Activated T-helper 1 cell treated with anti-CD3 and anti-CD28 coated beads, Interleukin-12 subunit alpha, Interleukin-12 subunit beta, Interleukin-2, Interleukin-4 antibody, amounts not matched to agents 30 ng/mL and 10 ng/mL and 1 ng/mL, durations not matched to agents 14 hours and 24 hours and 36 hours (primary cell): ENCODE measurements at places on chromosomes 1 and 21.
A peak's percentile ranks its signal among the peaks of the same experiment; 100 is the strongest.

- no peak for DNase-seq
Measured at GRCh38 chr21:32844653-32845436, 73.3 kb upstream of the PAXBP1 start.

DNA sequence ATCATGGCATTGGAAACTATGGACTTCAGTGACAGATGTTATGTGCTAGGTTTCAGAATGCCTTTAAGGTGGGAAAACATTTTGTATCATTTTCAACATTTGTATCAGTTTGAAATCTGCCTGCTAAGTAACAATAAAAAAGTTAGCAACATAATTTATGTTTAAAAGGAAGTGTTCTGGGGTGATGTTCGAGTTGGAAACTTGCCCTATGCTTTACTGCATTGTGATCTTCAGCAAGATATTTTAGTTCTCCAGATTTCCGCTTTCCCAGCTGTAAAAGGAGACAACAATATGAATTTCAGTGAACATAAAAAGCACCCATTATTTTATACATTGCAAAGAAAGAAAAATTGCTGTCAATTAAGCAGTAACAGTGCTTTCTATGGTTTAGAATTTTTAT, 187.4 kb downstream of the DISC1 start:
- no peak for DNase-seq

- DNase-seq, result no peak
Measured at GRCh38 chr1:110570901-110571300, 35.3 kb downstream of the KCNA2 start.

GRCh38 chr1:76763738-76764137, 103.5 kb upstream of the ST6GALNAC5 start:
- no peak for DNase-seq

DNA sequence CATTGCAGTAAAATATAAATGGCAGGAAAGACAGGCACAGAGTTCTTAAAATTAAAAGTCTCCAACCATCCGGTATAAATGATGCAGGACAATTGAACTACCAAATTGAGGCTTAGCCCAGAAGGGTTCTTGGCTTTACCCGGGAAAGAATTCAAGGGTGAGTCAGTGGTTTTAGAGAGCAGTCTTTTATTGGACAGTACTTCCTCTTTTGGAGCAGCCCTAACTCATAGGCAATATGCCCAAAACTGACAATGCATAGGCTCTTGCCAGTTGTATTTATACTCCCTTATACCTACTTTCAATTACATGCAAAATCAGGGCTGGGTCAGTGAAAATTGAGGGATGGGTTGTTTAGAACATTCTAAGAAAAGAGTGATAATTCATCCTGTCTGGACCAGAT, 1628.9 kb upstream of the PRMT6 start:
- no peak for DNase-seq

DNA sequence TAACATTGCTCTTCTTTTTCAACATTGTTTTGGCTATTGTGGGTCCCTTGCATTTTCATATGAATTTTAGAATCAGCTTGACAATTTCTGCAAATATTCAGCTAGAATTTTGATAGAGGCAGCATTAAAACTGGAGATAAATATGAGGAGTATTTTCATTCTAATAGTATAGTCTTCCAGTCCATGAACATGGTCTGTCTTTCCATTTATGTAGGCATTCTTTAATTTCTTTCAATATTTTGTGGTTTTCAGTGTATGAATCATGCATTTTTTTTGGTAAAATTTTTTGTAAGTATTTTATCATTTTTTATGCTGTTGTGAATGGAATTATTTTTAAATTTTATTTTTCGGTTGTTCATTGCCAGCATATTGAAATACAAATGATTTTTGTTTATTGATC, 97.2 kb downstream of the DNAH14 start:
- no peak for DNase-seq

DNA sequence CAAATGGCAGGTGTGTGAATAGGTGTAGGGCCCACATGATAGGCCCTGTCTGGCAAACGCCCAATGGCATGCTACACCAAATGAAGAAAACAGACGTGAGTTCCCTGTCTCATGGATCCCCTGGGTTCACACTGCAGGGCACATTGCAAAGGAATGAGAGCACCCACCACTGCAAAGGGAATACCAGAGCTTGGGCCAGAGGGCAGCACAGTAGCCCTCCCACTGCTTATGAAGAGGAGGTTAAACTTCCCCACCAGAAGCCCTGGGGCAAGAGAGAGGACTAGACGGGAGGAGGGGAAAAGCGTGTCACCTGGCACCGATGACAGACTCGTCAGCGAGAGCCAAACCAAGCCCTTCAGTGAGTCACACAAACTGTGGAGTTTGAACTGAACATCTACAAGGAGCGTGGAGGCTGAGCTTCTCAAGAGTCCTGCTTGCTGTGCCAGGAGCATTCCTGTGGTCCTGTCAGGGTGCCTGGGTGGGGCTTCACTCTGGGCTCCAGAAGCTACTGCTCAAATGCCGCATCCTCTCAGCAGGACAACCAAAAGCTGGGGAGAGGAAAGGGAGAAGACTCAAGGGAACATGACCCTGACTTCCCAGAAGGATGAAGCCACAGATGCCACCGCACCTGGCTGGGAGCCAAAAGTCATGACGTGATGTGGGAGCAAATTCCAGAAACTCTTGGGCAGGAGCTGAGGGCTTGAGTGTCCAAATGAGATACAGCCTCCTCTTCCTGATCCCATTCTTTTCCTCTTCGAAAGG, 61.1 kb downstream of the TOMM20 start:
- no peak for DNase-seq

DNA sequence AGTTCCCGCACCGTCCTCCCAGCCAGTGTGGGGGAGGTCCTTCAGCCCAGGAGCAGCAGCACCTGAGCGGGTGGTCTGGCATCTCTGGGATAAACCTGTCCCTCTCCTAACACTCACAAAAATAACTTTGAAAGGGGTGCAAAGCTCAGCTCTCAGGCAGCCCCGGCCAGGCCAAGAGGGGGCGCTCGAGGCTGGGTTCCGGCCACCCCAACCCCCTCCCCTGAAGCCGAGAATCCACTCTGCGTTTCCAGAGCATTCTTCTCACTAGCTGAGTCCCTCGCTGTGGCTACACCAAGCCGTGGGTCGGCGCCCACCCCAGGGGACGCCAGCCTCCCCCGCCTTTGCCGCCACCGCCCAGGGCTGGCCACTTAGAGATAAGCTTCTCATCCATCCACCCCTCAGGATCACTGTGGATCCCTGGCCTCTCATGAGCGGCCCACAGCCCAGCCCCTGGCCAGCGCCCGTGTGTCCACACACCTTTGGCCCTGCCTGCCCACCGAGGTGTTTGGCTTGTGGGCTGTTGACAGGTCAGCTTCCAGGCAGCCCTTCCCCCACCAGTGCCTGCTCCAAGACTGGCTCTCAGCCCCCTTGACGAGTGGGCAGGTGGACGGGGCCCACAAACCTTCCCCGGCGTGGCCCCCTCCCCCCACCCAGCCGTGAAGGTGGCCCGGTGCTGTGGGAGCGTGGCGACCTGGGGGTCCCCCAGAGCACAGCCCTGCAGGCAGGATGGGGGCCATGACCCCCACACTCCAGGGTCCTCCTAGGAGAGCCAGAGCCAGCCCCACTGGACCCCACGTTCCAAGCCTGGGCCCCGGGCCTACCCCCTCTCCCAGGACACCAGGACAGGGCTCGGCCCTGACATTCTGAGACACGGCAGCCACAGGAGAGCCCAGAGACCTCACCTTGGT, 1.9 kb downstream of the FTCD start:
- peak; percentile 27 for DNase-seq

GRCh38 chr1:221180704-221181368, 301.6 kb downstream of the HLX start:
- no peak for DNase-seq

DNA sequence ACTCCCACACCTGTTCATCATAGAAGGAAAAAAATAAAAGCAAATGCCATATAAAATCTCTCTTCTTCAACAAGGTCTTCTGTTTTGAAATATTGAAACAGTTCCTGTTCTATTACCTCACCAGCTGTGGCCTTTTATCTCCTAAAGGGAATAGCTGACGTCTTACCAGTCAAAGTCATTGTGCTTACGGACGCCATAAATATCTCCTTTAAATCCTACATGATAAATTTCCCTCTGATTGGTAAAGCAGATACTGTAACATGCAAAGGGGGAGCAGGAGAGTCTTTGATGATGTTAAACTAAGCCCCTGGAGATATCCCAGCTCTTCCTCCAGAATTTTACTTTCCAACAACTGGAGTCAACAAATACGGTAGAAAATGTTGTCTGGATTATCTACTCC, 168.4 kb downstream of the ZC3H11B start:
- DNase-seq, result no peak

GRCh38 chr1:231411036-231411531, 11.0 kb downstream of the EGLN1 start:
- no peak for DNase-seq

- no peak for DNase-seq
Measured at GRCh38 chr1:179231923-179232322, 2.4 kb upstream of the ABL2 start.

DNA sequence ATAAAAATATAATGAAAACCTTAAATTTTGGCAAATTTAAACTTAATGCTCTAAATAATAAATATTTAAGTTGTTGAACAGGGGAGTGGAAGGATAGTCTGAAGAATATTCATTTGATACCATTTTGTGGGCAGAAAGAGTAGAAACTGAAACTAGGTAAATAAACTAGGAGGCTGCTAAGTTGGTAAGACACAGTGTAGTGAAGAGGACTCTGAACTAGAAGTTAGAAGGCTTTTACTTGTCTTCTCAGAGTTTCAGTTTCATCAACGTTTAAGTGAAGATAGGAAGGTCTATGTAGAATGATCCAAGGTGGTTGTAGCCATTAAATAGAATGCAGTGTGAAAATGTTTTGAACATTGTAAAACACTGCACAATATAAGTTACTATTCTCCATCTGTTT, 516.9 kb downstream of the AMY1C start:
- DNase-seq, result no peak

GRCh38 chr1:15803380-15803779, 4.1 kb downstream of the UQCRHL start:
- DNase-seq, result no peak

GRCh38 chr1:154607106-154607608, 829 bp downstream of the ADAR start:
- DNase-seq, result peak; percentile 13

DNA sequence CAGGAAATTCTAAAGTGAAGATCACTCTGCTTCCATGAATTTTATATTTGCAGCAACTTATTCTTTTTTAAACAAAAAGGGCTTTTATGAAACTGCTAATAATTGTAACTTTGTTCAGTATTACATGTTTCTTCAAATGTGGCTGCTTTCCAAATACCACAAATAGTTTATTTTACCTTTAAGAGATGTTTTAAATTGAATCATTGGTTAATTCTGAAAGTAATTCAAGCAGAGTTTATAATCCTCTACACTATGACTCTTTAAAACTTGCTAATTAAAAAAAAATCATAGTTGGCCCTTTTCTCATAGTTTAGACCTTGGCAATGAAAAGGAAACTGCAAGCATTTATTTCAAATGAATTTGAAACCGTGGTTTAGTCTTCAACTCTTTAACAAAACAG, 59.6 kb downstream of the SDCCAG8 start:
- no peak for DNase-seq

GRCh38 chr1:53288790-53289429, 39.0 kb downstream of the LRP8 start:
- DNase-seq, result no peak

DNA sequence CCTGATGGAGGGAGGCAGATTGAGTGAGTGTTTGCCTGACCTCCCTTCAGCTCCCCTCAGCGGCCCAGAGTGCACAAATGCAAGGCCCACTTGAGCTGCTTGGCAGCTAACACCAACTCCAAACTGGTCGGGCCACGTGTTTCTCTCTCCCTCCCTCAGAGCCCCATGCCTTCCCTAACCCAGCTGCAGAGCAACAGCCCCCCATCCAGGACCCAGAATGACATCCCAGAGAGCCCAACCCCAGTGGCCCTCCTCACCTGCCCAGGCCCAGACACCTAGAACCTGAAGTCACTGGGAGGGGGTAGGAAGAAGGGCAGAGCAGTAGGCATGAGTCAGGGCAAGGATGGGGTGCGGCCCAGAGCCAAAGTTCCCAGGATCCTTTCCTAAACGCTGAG, 789 bp upstream of the S100A14 start:
- no peak for DNase-seq

- no peak for DNase-seq
Measured at GRCh38 chr1:154212083-154212482, 6.0 kb upstream of the CFAP141 start.

- DNase-seq, result no peak
Measured at GRCh38 chr1:71533950-71534349, 453.1 kb upstream of the ZRANB2 start.

DNA sequence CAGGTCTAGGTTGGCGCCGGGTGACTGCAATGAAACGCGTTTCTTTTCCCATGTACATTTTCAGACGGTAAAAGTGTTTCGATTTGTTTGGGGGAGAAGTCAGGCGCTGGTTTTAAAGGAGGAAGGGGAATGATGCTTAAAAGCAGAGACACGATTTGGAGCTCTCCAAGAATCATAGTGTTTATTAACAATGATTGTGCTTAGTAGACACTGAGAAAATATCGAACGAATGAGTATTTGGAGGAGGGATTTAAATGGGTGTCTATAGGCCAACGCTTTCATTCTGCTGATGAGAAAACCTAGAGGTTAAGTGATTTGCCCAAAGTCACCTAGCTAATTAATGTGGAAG, 36.9 kb upstream of the JAK1 start:
- no peak for DNase-seq

DNA sequence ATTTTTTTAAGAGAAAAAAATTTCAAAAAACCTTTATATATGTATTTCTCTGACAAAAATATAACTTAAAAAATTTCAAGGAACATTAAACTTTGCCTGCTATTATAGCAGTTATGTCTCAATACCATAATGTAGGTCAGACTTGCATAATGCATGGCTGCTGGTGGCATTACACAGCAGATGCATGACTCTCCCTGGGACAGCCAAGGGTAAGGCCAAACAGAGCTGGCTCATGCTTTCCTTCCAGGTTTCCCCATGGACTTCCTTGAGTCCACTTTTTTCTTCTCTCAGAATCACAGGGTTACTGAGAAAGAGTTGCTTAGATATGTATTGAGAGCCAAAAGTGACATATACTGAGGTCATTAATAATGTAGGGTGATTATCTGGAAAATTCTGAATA, 43.7 kb downstream of the RHOU start:
- no peak for DNase-seq

- DNase-seq, result no peak
Measured at GRCh38 chr1:37290718-37291117, 183.7 kb upstream of the ZC3H12A start.

DNA sequence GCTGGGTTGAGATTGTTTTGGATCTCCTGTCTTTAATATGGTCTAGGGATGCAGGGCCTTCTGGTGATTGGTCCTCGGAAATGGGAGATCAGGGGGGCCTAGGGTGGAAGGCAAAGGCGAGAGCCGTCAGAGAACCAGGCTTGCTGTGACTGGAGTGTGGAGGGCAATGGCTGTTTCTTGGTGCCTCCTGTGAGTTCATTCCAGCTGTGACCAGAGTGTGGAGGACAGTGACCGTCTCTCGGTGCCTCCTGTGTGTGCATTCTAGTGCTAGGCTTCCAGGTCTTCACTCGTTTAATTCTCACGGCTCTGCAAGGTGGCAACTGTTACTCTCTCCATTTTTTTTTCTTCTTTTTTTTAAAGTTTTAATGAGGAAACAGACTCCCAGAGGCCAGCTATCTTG, 14.1 kb downstream of the LDLRAP1 start:
- no peak for DNase-seq
